ENCODE measurements at places on chromosomes 4 and X.

- DNase-seq: no peak
Observed at GRCh38 chrX:37776283-37776986, 3.4 kb upstream of the CYBB start.

DNA sequence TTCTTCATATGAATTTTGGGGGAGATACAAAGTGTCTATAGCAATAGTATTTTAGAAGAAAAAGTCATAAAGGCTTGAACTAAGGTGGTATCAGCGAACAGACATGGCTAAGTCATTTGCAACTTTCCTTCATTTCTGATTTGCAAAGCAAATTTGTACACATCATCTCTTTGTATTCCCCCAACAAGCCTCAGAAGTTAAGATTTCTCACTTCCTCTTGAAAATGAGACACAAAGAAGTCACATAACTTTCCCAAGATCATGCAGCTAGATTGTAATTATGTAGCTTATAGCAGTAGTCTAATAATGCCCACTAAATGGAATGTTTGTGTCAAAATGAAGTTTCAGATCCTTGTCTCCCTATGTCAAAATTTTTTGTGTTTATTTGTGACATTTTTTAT, 709.8 kb upstream of the HS3ST1 start:
- DNase-seq: no peak

GRCh38 chrX:11050013-11050412, 61.1 kb upstream of the HCCS start:
- no peak for DNase-seq

DNA sequence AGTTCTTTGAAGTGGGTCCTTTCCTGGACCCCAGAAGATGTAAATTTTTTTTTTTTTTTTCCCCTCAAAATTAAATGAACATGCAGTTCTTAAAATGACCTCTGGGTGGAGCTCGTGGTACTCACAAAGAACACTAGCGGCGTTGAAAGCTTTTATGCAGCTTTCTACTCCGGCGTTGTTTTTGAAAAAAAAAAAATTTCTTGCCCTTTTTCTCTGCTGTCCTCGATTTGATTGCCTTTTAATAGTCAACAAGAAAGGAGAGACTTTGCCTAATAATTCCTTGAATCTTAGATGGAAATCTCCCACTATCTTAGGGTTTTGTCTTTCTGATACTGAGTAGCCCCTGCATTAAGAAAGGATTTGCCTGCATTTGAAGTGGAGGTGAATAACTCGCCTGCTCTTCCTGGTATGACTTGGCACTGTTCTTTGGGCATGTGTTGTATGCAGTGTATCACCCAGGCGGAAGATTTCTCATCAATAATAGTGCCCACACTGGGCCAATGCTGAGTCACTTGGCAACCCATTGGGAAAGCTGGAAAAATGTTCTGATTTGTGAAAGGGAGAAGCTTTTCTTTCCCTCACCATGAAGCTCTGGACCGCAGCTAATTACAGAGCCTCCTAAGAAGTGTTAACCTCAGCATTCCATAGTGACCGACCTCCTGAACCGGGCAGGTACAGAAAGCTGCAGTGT, 104.0 kb downstream of the PHEX start:
- DNase-seq: peak; percentile 18

DNA sequence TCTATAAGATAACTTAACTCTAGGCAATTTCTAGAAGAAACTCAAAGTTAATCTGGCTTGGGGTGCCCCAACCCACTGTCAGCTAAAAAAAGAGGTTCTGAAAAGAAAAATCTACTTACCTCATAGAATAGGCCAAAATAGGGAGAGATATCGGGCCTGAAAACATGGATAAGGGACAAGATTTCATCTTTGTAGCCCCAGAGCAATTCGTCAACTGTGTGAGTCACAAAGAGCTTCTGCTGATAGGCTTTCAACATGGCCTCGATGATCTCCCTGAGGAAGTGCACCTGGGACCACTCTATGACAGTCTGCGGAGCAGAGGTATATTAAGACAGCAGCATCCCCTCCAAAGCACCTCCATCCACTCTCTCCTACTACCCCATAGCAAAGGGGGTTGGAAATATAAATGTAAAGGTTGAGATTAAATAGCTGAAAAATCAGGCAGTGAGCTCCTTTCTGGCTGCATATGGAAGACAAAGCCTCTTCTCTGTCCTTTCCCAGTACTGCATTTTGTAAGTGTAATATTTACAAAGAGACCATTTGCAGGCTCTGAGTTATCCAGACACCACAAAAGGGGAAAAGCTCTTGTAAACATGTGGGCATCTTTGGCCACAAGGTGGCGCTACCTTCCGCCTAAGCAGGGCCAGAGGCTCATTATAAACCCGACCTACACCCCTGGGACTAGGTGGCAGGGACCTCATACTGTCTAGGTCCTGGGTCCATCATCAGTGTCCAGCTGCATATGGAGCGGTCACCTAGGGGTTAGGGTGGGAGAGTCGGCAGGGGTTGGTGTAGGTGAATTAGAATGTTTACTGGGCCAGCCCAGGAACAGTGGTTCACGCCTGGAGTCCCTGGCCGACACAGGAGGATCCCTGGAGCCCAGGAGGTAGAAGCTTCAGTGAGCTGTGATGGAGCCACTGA, 31.5 kb upstream of the NUP54 start:
- peak; percentile 78 for DNase-seq

GRCh38 chr4:74534936-74535335, 90.0 kb downstream of the AREG start:
- DNase-seq: no peak

- no peak for DNase-seq
Observed at GRCh38 chr4:102869569-102870197, 891 bp downstream of the CISD2 start.

GRCh38 chrX:133630362-133630761, 215.1 kb upstream of the GPC4 start:
- DNase-seq: no peak

- DNase-seq: no peak
Observed at GRCh38 chr4:186740822-186741221, 17.2 kb upstream of the FAT1 start.

GRCh38 chrX:134658760-134659023, 421 bp upstream of the PLAC1 start:
- no peak for DNase-seq

DNA sequence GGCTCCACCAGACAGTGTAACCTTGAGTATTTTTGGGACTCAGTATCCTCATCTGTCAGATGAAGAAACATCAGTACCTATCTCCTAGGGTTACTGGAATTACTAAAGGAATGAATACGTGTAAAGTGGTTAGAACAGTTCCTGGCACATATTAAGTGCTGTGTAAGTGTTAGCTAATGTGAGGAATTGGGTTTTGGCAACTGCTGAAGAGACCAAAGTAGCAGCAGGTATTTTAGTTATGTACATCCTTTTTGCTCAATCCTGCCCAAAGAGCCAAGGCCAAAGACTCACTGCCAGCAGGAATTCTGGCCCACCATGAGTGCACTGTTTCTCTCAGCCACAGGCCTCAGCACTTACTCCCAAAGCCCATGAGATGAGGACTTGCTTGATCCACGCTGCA, 16.7 kb upstream of the MCF2 start:
- DNase-seq: no peak

DNA sequence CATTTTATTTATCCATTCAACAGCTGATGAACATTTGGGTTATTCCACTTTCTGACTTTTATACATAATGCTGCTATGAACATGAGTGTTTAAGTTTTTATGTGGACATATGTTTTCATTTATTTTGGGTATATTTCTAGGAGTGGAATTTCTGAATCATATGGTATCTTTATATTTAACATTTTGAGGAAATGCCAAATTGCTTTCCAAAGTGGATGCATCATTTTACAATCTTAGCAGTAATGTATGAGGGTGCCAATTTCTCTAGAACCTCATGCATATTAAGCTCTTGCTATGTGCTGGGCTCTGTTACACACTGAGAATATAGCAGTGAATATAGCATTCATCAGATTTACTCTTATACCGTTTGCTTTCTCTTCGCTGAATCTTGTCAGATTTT, 983.7 kb downstream of the STIM2 start:
- DNase-seq: no peak

GRCh38 chr4:25509646-25510045, 132.6 kb downstream of the ANAPC4 start:
- no peak for DNase-seq

GRCh38 chr4:147825451-147826287, 93.8 kb downstream of the ARHGAP10 start:
- no peak for DNase-seq

DNA sequence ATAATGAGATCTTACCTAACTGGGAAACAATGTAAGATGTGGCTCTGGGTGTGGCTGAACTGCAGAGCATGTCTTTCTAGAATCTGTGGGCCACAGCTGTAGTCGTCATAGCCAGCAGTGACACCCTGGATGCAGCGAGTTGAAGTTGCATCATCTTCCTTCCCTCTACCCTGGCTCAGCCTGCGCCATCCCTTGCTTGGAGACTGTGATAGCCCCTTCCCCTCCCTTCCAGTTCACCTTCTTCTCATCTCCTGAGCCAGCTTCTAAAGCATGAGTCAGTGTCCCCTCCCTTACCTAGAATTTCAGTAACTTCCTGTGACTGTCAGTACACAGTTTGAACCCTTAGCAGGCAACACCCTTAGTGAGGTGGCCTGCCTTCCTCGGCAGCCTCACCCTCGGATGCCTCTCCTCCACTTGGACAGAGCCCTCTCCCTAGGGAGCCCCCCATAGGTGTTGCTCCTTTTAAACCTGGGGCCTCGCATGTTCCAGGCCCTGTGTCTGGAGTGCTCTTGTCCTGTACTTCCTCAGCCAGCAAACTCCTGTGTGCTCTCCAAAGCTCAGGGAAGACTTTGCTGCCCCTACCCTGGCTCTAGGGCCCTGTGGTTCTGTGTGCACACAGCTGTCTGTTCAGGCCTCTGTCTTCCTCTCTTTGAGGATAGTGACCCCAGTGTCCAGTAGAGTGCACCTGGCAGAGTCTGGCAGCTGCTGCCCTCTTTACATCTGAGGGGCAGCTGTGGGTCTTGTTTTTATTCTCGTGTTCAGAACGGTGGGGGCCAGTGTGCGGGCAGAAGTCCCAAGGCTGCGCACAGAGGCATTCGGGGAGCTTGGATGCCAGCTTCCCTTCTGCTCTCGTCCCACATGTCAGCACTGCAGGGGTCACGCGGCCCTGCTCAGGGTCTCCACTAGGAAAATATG, 43.7 kb upstream of the TADA2B start:
- DNase-seq: no peak

GRCh38 chr4:185219551-185220344, 10.3 kb downstream of the SNX25 start:
- DNase-seq: no peak

DNA sequence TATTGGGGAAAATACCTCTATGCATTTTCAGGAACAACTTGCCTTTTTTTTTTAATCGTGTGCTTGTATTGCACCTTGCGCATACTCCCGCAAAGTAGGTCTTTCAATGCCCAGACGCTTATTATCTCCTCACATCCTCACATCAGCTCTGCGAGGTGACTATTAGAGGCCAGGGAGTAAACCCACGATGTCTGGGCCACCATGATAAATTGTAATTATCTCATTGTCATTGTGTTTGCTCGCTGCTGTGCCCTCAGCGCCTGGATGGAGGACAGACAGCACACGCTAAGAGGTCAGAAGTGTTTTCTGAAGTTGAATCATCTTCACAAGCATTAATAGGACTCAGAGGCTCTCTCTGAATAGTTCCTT, 1.0 kb upstream of the RELL1 start:
- DNase-seq: no peak

DNA sequence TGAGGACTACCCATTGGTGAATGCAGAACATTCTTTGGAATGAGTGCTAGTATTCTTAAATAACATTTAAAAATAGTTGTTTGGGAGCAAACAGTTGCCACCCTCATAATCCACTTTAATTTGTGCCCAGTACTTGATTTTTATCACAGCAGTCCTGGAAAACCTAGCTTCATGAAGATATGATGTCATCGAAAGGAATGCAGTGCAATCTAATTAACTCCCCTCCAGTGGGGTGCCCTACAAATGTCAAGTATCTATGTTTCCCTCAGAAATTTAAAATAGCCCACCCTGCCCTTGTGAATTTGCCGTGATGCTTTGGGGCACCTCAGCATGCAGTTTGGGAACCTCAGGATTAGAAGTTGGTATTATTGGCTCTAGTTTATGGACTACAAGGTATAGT, 5.4 kb downstream of the RAB9A start:
- DNase-seq: no peak

GRCh38 chrX:69028006-69028760, 137.1 kb downstream of the PJA1 start:
- DNase-seq: no peak

DNA sequence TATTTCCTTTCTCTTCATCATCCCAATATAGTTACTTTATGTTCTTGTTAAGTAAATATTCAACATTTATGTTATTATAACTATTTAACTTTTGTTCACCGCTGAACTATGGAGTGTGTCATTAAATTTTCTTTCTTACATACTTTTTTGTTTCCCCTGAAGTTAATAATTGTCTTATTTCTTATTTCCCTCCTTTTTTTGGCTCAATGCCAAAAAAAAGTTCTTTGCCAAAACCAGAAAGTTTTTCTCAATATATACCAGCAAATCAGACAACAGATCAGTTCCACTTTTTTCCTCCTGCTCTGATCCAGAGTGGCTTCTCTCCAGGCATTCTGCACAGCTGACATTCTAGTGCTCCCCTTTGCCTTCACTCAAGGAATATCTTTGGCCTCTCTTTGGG, 187.0 kb upstream of the PPARGC1A start:
- DNase-seq: no peak
